ENCODE measurements at places on chromosomes 7 and 10. TPM values are rescaled to one million over a fixed set of nuclear protein-coding genes. Genes with fewer than 3 reads are reported as not detected.
A peak's percentile ranks its signal among the peaks of the same experiment; 100 is the strongest.

DNA sequence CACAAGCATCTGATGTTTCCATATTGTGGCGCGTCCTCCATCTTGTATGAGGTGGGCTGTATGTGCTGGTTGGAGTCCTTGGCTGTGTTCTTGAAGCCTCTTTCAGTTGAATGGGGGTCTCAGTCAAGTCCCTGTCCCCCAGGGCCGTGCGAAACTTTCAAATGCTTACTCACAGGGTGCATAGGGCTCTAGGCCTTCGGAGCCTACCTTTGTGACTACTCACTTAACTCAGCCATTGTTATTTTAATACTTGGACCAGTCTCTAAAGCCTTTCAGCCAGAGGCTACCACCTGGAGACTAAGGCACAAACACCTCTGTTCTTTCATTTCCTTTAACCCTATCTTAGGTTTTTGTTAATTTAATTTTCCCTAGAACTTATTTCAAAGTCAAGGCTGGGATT is 785.9 kb downstream of the GATA3 start:
- DNase-seq: no peak

DNA sequence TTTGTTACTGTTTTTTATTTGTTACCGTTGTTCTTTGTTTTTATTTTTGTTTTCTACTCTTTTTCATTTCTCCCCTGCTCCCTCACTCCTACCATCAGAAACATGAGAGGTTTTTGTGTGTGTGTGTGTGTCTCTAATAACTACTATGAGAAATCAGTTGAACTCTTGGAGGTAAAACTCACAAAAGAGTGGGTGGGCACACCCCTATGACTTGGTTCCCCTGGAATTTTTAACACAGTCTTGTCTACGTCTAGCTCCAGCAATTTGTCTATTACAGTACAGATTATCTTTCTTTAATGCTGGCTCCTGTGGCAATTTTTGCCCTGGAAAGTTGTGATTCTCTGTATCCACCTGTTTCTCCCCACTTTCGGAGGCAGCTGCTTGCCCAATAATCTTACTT is 56.2 kb downstream of the AOAH start:
- no peak for DNase-seq

- no peak for DNase-seq
Measured at GRCh38 chr7:2497500-2498336, 21.5 kb upstream of the GRIFIN start.

DNA sequence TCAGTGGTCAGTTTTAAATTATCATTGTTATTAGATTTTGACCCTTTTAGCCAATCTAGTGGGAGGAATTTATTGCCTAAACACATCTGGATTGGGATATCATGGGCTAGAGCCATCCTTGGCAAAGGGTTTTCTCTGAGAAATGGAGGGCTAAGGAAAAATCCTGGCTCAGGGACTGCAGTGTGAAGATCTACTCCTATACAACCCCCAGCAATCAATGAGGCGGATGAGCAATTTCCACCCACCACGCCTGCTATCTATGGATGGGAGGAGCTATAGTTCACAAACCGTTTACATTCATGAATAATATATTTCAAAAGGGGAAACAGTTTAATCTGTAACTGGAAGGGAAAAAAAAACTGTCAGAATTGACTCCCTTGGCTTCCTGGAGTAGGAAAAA is 2.7 kb downstream of the CAV1 start:
- DNase-seq: peak; percentile 24

- DNase-seq: no peak
Measured at GRCh38 chr7:44074349-44074695, 8.0 kb downstream of the POLM start.

DNA sequence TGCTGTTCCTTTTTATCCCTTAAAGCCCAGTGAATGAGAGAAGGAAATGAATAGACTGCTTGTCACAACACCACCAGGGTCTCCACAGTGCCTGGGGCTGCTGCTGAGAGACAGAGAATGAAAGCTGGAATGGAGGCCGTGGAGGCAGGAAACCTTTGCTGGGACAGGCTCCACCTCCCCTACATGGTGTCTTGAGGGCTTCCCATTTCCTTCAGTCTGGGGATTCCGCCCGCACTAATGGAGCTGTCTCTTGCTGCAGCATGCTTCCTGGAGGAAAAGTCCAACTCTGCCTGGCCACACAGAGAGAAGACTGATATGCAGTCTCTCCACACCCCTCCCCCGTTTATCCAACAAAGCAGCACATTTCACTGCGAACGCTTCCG is 54.5 kb downstream of the LRRC4 start:
- no peak for DNase-seq

- DNase-seq: no peak
Measured at GRCh38 chr10:84511106-84511505, 182.7 kb downstream of the CCSER2 start.

DNA sequence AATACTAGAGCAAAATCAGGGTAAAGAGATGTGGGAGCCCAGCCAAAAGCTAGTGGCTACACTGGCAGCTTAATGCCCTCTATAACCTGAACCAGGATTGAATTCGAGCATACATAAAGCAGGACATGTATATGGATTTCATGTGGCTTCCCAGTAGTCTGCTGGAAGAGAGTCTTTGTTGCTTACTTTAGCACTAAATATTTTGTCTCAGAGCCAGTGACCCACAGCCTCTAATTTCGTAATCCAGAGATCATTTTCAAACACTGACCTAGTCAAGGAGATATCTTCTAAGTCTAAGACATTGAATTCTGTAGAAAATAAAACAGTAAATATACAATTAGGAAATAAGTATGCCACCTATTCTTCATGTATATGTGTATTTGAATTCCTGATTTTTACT is 64.2 kb upstream of the GNAI1 start:
- DNase-seq: no peak

DNA sequence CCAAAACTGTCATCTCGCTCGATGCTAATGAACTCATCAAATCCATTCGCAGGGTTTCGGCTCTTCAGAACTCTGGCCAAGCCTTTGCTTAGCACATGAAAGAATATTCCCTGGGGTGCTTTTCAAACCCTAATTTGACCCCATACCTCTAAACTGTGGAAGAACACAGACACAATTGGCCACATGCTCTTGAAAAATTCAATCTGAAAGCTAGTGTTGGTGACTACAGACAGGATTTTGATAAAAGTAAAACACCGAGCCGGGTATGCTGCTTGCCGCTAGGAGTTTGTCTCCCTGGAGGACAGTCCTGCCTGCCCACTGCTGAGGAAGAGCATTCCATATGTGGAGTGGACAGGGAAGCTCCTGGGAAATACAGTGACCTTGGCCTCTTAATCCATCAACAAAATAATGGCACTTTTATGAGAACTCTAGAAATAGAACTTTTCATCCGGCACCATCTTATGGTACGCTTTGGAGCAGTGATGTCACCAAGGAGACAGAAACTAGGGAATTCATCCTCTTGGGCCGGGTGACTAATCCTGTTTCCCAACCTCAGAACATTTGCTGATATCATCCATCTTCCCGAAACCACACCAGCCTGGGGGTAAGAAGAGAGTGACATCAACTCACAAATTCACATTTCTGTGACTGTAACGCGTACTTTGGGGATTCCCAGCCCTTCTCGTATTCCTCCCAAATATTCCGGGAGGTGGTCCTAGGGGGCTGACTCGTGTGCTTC is 34.2 kb downstream of the MTURN start:
- DNase-seq: peak; percentile 23

DNA sequence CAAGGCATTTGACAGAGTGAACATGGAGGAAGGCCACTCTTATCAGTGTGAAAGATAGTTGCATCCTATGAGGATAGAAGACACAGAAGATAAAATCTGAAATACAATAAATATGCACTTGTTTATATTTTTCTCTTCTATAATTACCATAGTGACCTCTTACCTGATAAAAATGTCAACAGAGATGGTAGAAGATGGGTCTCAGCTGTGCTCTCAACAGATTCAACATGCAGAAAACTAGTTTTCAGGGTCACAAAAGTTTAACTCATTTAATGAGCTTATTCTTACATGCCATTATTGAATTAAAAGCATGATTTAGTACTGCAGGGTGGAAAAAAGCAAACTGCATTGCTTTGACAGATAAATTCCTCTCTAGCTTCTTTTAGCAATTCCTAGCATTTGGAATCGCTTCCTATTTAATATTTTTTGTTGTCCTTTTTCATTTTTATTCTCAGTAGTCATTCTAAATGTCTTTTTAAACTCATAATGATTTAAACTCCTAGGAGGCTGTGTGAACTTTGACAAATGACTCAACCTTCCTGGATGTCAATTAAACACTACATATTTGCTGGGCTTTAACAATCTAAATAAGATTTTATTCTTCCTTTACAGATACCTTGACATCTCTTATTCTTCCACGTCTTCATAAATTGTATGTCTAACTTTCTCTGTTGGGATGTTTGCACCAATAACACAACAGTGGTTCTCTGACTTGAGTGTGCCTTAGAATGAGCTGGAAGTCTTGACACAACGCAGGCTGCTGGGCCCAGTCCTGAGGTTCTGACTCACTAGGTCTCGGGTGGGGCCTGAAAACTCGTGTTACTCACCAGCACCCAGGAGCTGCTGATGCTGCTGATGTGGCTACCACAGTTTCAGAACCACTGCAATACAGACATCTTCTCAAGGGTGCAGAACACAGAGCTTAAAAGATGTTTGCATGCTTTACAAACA is 565.5 kb upstream of the IGFBP3 start:
- peak; percentile 75 for DNase-seq

DNA sequence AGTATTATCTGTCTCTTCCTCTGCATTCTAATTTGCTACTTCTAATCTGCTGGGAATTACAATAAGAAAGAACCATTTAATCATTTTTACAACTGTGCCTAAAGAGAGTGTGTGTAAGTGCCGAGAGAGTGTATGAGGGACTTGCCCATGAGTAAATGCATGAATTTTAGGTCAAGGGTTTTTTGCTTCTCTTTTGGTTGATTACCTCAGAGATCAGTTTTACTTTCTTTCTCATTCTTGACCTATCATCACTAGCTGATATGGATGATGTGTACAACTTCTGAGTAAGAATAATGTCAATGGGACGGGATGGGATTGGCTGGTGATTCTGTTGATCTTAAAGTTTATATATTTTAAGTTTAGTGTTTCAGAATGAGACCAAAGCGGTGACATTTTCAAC is 47.8 kb downstream of the IKZF1 start:
- DNase-seq: no peak

- DNase-seq: no peak
Measured at GRCh38 chr7:17545348-17545747, 246.9 kb downstream of the AHR start.

DNA sequence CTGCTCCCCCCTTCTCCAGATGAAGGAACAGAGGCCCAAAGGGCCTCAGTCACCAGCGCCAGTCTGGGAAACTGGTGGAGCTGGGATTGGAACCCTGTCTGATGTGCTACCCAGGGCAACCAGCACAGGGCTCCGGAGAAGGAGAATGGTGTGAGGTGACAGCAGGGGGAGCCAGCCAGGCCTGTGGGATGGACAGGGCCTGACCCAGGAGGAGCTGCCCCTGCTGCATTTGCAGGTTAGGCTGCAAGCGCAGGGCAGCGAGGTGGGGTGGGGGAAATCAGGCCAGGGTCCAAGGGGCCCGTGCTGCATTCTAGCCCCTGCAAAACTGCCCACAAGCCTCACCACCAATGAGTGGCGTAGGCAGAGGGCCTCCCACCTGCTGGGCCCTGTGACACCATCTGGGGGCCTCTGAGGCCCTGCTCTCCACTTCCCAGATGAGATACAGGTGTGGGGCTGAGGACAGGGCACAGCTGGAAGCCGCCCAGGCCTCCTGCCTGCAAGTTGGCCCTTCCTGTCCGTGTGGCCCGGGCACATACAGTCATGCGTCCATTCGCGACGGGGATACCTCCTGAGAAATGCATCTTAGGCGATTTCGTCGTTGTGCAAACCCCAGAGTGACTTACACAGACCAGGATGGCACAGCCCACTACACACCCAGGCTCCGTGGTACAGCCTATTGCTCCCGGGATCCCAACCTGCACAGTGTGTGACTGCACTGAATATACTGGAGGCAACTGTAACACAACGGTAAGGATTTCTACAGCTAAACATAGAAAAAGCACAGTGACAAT is 45.3 kb downstream of the RASGEF1A start:
- DNase-seq: no peak

DNA sequence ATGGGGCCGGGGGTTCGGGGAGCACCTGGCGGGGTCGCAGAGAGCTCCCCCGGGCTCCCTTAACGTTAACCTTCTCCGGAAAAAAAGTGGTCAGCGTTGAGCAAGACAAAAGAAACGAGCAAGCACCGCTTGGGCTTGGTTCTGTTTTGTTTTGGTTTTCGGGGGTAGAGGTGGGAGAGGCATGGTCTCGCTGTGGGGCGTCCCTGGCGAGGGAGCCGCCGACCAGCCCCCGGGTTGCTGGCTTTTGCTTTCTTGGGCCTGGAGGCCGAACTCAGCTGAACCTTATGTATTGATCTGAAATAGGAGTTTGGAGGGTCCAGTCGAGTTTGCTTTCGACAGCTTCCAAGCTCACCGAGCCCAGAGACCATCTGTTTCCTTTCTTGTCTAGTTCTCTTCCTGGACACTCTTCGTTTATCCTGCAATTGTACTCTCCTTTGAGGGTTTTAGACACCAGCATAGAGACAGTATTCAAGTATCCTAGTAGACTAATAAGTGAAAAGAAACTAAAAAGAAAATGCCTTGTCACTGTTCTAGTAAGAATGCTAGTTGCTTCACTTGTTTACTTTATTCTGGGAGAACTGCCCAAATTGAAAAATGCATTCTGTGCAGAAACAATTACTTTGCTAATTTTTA is 980 bp downstream of the FHIP2A start:
- peak; percentile 42 for DNase-seq

DNA sequence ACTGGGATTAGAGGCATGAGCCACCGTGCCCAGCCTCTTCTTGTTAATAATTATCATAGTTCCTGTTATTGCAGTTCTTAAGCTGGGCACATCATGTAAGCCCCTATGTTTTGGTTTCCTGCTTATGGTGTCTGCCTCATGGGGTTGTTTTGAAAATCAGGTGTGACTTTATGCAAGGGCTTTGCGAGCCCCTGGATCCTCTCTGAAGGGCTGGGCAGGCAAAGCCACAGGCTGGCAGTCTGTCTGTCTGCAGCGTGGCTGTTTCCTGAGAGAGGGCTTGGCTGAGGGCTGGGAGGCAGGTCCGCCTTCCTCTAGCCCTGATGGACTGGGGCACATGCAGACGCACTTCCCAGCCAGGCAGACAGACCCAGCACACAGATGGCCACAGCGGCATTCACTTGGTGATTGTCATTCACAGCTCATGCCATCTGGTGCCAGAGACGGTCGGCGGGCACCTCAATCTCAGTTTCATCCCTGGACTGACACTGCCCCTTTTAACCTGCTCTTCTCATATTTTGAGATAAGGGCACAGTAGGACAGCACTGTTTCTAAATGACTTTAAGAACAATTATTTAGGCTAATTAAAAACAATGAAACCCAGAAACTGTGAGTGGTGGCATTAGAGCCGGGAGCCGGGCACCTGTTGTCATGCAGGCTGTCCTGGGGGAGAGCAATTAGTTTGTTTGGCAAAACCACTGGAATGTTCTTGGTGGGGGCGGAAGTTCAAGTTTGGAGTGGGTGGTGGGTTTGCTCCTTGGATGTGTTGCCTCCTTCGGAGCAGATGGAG is 35.5 kb downstream of the RBM20 start:
- no peak for DNase-seq

The CEP55 gene
- 98.6 TPM for total RNA-seq

The FGF8 gene
- not detected for total RNA-seq

The PRR15 gene
- total RNA-seq: not detected

The AUTS2 gene
- total RNA-seq: 2.2 TPM

The PLPP4 gene
- total RNA-seq: 13.4 TPM

The SKIDA1 gene
- 3.1 TPM for total RNA-seq

The GPR26 gene
- not detected for total RNA-seq

The ATXN7L1 gene
- not detected for total RNA-seq

The FXYD4 gene
- total RNA-seq: not detected

The HMX2 gene
- 6.0 TPM for total RNA-seq

The NRCAM gene
- total RNA-seq: 0.79 TPM

The HACD1 gene
- 71.8 TPM for total RNA-seq

The TWIST1 gene
- 22.8 TPM for total RNA-seq
